ENCODE measurements at places on chromosomes 3 and 15.

DNA sequence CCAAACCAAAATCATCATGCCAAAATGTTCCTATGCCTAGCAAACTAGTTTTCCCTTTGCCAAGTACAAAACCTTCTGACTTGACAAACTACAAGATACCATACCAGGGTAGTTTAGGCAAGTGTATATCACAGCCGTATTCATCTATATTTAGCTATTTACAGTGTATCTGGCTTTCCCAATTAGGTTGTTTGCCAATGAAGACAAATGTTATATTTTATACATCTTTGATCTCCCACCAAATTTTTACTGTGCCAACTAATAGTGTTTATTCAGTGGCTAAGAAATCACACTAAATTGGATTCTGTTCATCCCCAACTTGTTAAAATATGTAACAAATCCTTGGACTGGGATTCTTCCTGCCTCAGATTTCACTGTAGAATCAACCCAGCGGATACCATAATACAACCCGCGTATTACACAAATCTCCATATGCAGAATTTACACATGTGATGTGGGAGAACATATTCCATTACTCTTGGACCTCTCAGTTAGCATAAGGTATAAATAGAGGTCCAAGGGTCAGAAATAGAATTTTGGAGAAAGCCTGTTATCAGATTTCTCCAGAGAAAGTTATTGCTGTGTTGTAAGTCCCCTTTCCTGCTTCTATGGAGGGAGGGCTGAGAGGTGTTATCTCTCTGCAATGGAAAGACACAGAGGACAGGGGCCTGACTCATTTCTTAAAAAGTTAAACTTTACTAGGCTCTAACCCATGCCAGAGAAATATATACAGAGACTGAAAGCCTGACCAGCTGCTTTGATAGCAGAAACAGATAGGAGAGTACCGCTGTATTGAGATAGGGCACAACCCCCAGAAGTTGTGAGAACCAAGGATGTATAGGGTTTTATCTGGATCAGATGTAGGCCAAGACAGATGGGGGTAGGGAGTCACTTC, 467.0 kb downstream of the FGF12 start:
- no peak for DNase-seq

- no peak for DNase-seq
These were observed 51.7 kb downstream of the GRIP2 start for GRCh38 chr3:14488286-14489041.

GRCh38 chr3:197454014-197454413, 101.8 kb downstream of the BDH1 start:
- DNase-seq = peak; percentile 52

- DNase-seq = no peak
These were observed 122.2 kb upstream of the CHRM5 start for GRCh38 chr15:33846142-33846541.

DNA sequence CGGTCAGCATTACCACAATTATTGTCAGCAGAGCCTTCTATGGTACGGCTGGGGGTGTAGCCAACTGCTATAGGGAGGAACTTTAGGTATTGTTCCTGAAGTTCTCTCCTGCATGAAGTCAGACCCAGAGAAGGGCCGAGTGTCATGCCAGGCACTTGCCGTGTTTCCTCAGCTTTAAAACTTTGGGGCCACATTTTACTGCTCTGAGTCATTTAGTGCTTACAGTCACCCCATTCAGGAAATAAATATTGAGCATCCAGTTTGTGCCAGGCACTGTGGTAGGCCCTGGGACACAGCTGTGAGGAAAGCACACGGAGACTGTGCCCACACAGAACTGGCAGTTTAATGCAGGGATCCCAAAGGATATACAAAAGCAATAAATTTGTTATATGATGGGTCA, 54.5 kb upstream of the APEH start:
- DNase-seq = no peak

- no peak for DNase-seq
These were observed 333.8 kb downstream of the ZNF621 start for GRCh38 chr3:40858364-40859115.

GRCh38 chr15:46080016-46080415, 445.2 kb downstream of the SQOR start:
- no peak for DNase-seq

DNA sequence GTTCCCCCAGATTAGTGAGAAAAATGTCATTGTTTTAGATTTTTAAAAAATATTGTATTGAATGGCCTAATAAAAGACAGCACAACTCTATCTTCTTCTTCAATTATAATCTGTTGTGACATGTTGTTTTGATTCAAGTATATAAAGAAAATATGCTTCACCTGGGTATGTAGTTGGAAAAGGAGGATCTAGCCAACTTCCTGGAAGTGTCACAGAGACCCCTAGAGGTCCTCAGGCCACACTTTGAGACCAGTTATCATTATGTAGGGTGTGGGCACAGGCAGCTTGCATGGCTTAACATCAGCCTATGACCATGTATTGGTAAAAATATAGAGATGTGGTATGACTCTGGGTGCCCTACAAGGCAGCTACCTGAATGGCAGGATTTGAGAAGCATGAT, 14.7 kb upstream of the RYR3 start:
- DNase-seq = no peak

DNA sequence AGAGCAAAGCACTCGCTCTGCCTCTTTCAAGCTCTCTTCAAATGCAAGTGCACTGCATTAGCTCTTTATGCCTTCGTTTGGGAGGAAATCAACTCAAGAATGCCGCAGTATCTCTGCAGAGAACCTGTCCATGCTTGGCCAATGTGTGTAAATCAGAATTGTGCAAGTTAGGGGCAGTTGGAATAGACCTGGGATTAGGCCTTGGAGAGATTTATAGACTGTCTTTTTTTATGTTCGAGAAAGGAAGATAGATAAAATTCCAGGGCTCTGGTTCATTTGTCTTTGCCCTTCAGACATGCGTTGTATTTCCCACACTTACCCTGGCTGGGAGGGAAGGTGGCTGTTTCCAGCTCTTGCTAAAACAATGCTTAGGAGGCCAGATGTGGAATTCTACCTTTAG, 163.7 kb downstream of the MOBP start:
- DNase-seq = no peak

DNA sequence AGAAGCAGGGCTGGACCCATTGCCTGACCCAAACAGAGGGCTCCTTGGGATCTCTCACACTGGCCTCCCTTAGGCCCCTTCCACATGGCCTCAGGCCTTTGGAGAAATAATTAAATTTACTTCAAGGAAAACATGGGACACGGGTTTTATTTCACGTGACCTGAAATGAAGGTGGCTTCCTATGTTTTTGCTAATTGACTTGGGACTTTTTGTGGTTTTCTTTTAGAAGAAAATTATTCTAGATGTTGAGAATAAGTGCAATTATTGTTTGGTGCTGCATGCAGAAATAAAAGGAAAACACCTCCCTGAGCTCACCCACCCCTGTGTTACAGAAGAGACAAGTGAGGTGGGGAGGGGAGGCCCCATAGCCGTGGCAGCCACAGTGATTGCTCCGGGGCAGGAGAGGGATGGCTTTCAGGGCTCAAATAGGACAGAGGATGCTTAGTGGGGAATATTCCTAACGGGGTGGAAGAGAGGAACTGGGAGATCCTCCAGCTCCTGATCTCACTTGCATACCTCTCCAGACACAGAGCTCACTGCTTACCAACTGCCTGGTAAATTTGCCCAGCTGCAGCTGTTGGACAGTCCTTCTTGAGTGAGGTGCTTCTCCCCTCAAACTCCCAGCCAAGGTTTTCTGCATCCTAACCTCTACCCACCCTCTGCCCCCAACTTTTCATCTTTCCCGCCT, 29.2 kb upstream of the RPL29 start:
- no peak for DNase-seq

- DNase-seq = no peak
These were observed 147.5 kb upstream of the SYNPR start for GRCh38 chr3:63130625-63131024.

DNA sequence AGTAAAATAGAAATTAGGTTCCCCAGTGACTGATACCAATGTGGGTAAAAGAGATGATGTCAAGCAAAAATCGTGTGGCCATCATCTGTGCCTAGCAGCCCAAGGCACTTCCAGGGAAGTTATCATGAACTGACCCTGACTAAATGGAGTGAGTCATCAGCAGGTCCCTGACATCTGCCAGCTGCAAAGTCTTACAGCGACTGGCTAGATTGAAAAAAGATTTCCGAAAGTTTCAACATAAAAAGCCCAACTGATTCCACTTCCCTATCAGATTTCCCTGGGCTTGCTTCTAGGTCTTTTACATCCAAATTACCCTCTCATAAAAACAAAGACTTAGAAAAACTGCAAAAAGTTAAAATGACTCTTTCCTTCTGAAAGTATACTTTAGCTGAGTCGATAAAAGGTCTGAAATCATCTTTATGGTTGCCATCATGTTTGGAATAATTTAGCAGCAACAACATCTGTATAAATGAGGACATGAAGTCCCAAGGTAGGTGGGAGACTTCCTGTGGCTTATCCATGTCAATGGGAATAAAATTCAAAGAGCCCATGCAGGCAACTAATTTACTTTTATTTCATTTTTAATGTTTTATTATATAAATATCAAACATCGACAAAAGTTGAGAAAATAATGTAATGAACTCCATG, 342.8 kb downstream of the ERC2 start:
- peak; percentile 57 for DNase-seq

GRCh38 chr3:45701172-45701867, 12.1 kb downstream of the SACM1L start:
- DNase-seq = no peak

GRCh38 chr15:73678498-73678897, 5.7 kb upstream of the CD276 start:
- no peak for DNase-seq

DNA sequence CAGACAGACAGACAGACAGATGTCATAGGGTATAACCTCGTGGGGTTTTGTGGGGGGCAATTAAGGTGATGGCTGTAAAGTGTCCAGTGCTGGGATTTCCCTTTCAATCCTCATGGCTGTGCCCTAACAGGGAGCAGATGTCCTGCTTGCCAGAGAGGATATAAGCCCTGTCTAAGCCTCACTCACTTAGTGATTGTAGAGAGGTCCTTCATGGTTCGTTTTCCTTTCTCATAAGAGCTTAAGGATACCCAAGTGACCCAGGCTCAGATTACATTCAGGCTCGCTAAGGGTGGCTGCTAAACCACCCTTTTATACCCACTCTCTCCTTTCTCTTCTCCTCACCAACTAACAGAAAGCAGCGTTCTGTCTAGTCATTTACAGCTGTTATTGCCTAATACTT, 19.2 kb downstream of the LYSMD2 start:
- no peak for DNase-seq

- peak; percentile 18 for DNase-seq
These were observed 34.2 kb downstream of the ALS2CL start for GRCh38 chr3:46659285-46659684.

- DNase-seq = no peak
These were observed 4.0 kb upstream of the RCCD1 start for GRCh38 chr15:90950676-90951075.

GRCh38 chr3:40313975-40314860, 4.7 kb downstream of the EIF1B start:
- peak; percentile 33 for DNase-seq

DNA sequence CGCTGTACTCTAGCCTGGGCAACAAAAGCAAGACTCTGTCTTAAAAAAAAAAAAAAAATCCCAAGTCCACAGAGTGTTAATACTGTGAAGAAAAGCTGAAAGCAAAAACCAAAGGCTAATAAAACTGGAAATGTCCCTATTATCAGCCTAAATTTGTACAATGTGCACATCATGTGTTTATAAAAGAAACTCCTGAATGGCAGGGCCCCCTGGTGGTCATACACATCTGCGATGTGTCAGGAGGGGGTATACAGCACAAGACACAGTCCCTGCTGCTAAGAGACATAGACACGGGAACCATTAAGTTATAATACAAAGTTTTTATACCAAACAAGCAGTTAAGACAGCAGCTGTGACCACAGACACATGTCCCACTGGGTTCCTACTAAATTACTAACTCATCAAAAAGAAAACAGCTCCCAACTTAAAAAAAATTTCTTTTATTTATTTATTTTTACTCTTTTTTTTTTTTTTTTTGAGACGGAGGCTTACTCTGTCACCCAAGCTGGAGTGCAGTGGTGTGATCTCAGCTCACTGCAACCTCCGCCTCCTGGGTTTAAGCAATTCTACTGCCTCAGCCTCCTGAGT, 31.0 kb downstream of the IDH2 start:
- peak; percentile 85 for DNase-seq

GRCh38 chr15:52080706-52081392, 31.7 kb downstream of the BCL2L10 start:
- DNase-seq = no peak

GRCh38 chr3:140630866-140631265, 47.0 kb upstream of the TRIM42 start:
- peak; percentile 26 for DNase-seq

GRCh38 chr3:107954845-107955244, 136.0 kb downstream of the CD47 start:
- DNase-seq = no peak

GRCh38 chr3:57423335-57423734, 120.8 kb downstream of the DNAH12 start:
- DNase-seq = no peak

- DNase-seq = peak; percentile 92
These were observed 28.3 kb upstream of the ALDH1L1 start for GRCh38 chr3:126208606-126209256.

- no peak for DNase-seq
These were observed 165.9 kb downstream of the POLR2M start for GRCh38 chr15:57872281-57873030.

- DNase-seq = no peak
These were observed 259.8 kb downstream of the FAM43A start for GRCh38 chr3:194945508-194945907.

DNA sequence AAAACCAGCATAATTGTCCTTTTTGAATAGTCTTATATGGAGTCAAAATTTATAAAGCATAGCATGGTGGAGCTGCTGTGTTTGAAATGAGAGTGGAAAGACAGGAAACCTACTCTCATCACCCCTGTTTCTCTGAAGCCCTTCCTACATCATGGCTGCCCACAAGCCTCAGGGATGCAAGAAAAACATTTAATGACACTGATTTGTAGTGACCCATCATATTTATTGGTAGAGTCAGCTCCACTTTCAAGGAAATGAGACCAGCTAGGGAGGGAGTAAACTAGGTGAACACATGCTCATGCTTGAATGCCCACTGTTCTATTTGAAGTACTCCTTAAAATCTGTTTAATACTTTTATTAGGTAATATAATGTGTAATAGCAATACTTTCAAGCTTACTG, 494.3 kb upstream of the KCNMB2 start:
- no peak for DNase-seq

DNA sequence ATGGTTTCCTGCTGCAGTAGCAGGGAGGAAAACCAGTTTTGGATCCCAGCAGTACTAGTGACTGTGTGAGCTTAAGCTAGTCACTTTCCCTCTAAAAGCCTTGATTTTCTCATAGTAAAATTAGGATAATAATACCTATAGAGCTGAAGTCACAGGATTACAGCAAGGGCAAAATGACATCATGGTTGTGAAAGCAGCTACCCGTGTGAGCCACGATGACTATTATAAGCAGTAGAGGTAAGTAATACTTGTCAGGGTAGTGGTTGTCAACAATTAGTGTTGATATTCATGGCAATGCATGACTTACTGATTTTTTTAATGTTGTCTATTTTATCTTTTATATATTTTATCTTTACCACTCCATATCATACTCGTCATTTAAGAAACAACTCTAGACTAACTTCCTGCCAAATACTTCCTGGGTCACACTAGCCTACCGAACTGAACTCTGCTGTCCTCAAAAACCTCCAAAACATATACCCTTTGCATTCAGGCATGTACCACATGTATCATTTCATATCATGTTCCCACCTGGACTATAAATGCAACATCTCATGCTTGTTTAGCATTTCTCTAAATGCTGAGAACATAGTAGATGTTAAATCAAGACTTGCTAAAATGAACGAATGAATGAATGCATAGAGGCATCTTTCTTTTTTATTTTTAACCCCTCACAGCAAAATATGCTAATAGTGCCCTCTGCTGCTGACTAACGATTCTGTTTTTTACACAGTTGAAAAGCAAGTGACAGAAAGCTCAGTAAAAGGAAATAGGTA, 172.6 kb downstream of the P3H2 start:
- peak; percentile 57 for DNase-seq
